ENCODE measurements at places on chromosomes 1 and 21.
A peak's percentile ranks its signal among the peaks of the same experiment; 100 is the strongest.

GRCh38 chr1:201937624-201938213 lies 8.6 kb downstream of the LMOD1 start:
- DNase-seq = no peak

- no peak for DNase-seq
Observed at GRCh38 chr1:74570797-74571492, 58.5 kb upstream of the LRRC53 start.

DNA sequence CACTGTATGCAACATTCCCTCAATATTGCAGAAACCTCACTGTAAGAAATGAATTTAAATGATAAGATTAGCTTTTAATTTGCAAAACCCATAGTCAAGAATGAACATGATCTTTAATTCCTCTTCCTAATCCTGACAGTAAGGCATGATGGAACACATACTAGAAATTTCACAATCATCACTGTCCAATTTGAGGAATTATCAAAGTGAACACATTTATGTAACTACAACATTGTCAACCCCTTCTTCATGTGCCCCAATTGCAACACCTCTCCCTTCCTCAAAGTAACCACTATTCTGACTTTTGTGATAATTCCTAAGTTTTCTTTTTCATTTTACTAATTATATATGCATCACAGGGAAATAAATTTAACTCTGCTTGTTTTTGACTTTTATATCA lies 103.1 kb downstream of the LHX8 start:
- DNase-seq = no peak

GRCh38 chr1:30648408-30649000 lies 74.9 kb downstream of the MATN1 start:
- no peak for DNase-seq

DNA sequence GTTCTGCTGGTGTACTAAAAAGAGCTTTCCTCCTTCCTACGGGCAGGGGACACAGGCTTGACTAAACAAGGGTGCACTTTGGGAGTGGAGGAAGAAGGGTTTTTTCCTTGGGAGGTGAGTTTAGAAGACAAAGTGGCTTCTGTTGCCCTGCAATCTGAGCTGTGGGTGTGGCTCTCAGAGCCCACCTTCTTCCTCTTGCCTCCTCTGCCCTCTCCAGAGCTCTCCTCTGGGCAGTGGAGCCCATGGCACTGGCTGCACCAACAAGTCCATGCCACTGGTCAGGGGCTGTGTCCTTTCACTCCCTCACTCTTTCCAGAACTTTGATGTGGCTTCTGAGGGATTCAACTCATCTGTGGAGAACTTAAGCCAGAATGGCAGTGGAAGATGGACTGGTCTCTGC lies 25.6 kb upstream of the PSMB2 start:
- DNase-seq = no peak

- no peak for DNase-seq
Observed at GRCh38 chr1:206821493-206821892, 43.9 kb upstream of the IL20 start.

DNA sequence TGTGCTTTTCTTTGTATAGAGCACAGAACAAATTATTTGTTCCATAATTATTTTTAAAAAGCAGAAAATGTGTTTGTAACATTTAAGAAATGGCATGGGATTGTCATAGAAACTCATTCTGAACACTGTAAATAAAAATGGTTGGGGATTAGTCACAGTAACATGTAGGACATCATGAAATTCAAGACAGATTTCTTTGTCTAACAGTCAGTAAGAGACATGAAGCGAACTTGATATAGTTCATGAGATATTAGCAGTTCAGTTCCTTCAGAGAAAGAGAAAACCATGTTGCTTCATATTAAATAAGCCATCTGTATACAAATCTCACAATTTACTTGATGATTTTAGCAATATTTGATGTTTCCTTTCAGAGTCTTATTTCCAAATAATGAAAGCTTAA lies 19.7 kb downstream of the NFIA start:
- DNase-seq = no peak

- no peak for DNase-seq
Observed at GRCh38 chr1:229984992-229985612, 81.9 kb upstream of the GALNT2 start.

GRCh38 chr1:11784993-11785769 lies 20.6 kb downstream of the MTHFR start:
- peak; percentile 29 for DNase-seq

GRCh38 chr1:94169126-94169525 lies 48.2 kb upstream of the ABCA4 start:
- no peak for DNase-seq

- DNase-seq = no peak
Observed at GRCh38 chr1:10489291-10490055, 14.7 kb downstream of the PEX14 start.

GRCh38 chr1:20259646-20260045 lies 31.0 kb upstream of the VWA5B1 start:
- DNase-seq = no peak

DNA sequence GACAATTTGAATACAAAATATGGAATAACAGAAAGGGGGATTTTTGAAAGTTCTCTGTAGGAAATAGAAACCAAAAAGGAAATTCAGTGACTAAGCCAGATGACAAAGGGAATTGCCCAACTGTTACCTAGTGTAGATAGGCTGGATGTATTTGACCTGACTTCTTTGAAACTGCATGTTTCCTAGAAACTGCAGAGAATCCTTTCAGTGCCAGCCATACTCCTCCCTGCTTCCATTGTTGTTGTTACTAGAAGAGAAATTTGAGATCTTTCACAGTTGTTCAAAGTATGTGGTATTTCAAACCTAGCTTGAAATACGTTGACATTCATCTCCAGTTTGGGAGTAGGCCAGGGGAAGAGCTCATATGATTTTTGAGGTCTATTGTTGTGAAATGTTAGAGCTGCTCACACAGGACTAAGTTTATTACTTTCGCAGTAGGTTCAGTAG lies 1.8 kb upstream of the GBP5 start:
- peak; percentile 44 for DNase-seq

- DNase-seq = peak; percentile 52
Observed at GRCh38 chr1:226643177-226643576, 94.6 kb downstream of the STUM start.

DNA sequence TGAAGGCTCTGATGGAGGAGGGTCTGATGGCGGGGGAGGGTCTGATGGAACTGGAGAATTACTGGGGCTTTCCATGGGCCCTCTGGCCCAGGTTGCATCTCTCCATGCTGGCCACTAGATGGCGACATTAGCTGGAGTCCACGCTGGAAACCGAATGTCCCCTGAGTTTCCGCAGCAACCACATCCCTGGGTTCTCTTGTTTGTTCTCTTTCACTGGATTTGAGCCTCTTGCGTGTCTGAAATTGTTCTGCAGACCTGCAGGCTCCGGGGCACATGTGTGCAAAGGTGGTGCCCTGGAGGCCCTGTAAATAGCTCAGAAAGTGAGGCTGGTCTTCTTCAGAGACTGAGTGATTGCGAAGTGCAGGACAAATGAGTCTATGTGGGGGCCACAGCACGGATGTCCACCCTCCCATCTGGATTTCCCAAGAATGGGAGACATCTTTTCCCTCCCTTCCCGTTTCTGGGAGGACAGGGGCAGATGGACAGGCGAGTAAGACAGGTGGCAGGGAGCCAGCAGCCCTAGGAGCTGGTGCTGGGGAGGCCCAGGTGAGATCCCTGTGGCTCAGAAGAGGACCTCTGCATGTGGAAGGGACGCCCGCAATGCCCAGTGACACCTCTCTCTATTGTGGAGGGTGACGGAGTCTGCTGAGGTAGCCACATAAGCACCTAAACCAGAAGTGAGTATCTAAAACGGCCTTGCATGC lies 73.2 kb upstream of the ABCG1 start:
- DNase-seq = peak; percentile 73

DNA sequence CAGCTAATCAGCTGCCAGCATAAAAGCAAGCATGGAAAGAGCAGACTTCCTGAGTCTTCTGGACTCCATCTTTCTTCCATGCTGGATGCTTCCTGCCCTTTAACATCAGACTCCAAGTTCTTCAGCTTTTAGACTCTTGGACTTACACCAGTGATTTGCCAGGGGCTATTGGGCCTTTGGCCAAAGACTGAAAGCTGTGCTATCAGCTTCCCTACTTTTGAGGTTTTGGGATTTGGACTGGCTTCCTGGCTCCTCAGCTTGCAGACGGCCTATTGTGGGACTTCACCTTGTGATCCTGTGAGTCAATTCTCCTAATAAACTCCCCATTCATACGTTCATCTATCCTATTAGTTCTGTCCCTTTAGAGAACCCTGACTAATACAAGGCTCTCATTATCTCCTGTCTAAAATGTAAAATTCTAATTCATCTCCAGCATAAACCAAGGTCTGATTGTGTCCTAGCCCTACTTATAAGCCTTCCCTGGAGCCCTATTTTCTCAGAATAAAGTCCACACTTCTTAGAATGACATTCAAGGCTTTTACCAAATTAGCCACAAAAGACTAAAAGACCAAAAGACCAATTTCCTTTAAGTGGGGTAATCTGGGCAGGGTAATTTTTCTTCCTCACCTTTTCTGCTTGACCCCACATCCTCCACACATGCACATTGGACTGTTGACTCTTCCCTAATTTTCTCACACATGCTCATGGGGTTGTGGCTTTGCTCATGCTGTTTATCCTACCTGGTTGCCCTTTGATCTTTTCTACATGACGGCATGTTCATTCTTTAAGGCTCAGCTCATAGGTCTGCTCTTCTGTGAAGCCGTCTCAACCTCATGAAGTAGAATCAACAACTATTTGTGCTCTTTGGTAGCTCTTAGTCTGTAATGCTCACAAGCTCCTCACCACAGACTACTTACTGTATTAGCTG lies 18.1 kb upstream of the ENAH start:
- no peak for DNase-seq

DNA sequence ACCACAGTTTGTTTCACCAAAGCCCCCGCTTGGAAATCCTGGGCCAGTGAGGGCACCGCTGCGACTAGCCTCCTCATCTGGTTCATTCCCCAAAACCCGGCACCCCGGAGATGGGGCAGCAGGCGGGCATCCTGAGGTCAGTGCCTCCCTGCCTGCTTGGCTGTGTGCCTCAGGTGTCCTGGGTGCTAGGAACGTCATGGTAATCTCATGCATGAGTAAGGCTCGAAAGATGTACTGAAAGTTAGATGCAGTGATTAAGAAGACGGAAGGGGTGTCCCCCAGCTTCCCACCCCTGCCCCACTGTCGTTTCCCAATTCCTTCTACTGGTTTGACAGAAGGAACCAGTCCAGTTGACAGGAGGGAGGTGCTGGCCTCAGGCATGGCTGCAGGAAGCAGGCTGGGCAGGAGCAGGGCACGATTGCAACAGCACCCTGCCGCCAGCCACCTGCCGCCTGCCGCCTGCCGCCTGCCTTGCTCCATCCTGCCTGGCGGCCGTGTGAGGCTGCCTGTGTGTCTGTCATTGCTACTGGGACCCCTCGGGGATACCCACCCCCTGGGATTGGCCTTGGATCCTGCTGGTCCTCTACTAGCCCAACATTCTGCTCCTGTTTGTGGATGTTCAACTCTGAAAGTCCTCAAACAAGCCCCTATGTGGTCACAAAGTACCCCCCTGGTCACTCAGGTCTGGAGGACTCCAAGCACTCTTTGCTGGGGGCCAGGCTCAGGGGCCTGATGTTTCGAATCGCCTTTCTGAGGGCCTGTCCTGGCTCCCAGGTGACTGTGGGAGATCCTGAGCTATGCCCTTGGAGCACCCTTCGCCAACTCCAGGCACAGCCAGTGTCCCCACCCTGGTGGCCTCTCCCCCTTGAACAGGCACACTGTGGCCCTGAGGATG lies 73.0 kb upstream of the IFFO2 start:
- no peak for DNase-seq

DNA sequence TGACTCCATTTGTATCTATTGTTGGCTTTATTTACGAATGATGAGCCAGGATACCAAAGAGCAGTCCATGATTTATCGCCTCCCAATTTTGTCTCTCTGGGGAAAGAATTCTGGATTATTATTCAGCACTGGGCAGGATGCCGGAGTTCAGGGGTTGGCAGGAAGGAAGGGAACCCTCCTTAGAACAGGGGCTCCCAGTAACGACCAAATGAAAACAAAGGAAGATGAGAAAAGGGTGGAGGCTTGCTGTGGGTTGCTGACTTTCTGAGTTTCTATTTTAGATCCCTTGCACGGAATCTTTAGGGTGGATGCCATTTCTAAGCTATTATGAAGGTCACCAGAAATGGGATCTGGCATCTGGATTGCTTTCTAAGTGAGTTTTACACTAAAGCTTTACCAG lies 231.2 kb upstream of the LYPLAL1 start:
- DNase-seq = no peak

GRCh38 chr1:245043611-245043940 lies 111.2 kb upstream of the KIF26B start:
- no peak for DNase-seq

- DNase-seq = peak; percentile 42
Observed at GRCh38 chr1:10941891-10942541, 70.4 kb upstream of the TARDBP start.

DNA sequence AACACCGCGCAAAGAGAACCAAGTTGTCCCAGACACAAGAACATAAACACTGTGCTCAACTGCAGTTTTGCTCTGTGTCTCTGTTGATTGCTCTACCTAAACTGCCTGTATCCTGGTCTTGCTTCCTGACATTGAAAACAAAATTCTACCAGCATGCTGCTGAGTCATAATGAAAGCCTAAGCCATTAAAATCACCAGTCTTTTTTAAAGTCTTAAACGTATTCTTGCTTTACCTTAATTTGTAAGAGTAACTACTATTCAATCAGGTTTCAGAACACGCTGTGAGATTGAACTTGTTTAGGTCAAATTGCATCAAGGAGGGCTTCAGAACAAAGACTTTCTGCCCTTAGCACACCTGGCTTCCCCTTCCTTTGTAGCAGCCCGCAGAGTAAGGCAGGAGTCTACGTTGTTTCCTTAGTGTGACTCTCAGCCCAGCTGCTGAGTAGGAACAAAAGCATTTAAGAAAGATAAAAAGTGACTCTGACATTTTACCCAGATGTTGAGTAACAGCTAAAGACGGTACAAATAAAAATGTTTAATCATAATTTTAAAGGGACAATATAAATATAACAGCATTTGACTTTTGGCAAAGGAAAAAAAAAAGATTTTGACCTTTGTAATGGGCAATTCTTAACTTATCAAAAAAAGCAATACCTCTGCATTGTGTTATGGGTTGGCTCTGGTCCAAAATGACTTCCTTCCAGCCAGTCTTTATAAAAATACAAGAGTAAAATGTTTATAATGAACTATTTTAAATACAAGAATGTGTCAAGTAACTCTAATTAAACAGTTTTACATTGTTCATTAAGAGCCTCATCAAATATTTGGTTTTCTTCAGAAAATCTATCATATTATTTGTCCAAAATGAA lies 186.9 kb upstream of the ADGRL4 start:
- no peak for DNase-seq

GRCh38 chr1:201393076-201393475 lies 6.0 kb downstream of the LAD1 start:
- no peak for DNase-seq

- DNase-seq = no peak
Observed at GRCh38 chr1:109259674-109260557, 10.6 kb downstream of the CELSR2 start.

- DNase-seq = no peak
Observed at GRCh38 chr1:53392460-53392859, 64.6 kb upstream of the LRP8 start.
